ENCODE measurements at places on chromosomes 12 and 14. TPM values are rescaled to one million over a fixed set of nuclear protein-coding genes. Genes with fewer than 3 reads are reported as not detected.

The WSCD2 gene
- 0.86 TPM for total RNA-seq

The BBS10 gene
- total RNA-seq: 10.5 TPM

The SPTB gene
- 0.26 TPM for total RNA-seq

The TMPRSS12 gene
- total RNA-seq: not detected

The MMP19 gene
- 14.3 TPM for total RNA-seq

The LUM gene
- 481 TPM for total RNA-seq

The GPRC5A gene
- total RNA-seq: 25.7 TPM

The ANKS1B gene
- total RNA-seq: 0.70 TPM

The RBP5 gene
- total RNA-seq: not detected

All from osteocyte (in vitro differentiated cells).